Hepatic stellate cell (primary cell): ENCODE measurements at places on chromosomes 13 and 19.

DNA sequence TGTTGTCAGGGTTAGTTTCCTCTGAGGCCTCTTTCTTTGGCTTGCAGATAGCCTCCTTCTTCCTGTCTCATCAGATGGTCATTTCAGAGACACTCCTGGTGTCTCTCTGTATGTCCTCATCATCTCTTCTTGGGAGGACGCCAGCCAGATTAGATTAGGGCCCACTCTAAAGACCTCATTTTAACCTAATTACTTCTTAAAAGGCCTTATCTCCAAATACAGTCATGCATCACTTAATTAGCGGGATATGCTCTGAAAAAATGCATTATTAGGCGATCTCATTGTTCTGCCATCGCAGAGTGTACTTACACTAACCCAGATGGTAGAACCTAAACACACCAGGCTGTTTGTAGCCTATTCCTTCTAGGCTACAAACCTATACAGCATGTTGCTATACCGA, 89.0 kb downstream of the CDK8 start:
- no peak for DNase-seq

DNA sequence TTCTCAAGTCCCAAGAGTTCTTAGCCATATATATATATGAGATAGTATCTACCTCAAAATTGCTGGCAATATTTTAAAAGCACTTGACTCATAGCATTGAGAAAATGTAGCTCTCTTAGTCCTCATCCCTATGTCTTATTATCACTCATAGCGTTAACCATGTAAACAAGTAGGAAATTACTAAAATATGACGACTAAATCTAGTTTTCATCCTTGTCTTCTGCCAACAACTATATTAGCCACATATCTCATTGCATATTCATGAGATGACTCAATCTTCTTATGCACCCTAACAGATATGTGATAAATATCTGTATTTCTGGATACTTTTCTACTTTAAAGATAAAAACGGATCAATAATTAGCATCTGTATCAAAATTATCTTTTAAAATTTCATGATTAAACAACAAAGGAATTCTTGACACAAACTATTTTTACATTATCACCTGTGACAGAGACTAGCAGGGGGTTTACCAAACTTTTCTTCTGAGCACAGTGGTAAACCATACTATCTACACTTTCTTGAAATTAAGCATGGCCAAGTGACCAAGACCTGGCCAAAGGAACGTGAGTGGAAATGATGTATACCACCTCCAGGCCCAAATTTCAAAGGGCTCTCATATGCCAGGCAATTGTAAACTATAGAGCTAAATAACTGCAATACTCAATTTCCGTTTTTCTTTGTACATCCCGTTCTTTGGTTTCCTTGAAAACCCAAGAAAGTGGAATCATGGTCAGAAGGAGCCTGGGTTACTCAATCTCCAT, 45.7 kb downstream of the ZC3H13 start:
- no peak for DNase-seq

GRCh38 chr13:67283637-67284036, 53.5 kb upstream of the PCDH9 start:
- no peak for DNase-seq

DNA sequence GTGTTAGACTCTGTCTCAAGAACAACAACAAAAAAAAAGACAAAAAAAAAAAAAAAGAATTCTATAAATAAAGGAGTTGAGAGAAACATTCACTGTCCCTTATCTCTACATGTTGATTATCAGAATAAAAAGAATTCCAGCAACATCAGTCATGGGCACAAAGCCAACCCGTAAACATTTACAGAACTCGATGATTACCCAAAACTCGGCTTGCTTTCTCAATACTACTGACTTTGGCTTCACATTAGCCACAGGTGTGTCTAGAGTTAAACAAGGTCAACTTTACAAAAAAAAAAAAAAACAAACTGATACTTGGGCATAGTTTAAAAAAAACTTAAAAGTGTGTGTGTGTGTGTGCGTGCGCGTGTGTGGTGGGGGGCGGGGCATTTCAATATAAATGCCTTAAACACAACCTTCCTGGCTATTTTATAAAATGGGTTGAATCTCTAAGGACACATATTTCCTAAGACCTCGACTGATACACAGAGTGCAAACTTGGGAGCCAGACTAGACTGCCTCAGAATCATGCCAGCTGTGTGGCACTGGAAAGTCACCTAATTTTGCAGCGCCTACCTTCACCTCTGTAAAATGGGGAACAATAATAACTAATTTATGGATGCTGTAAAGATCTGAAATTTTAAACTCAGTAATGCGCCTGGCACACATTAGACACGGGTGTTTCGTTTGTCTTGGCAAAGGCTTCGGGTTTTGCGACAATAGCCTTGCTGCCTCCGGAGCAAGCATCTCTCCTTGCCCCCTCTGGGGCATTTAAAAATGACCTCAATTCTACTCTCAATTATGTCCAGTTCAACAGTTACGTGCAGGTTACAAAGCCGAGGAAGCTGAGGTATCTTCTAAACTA, 922 bp downstream of the EBPL start:
- DNase-seq: peak; percentile 44

DNA sequence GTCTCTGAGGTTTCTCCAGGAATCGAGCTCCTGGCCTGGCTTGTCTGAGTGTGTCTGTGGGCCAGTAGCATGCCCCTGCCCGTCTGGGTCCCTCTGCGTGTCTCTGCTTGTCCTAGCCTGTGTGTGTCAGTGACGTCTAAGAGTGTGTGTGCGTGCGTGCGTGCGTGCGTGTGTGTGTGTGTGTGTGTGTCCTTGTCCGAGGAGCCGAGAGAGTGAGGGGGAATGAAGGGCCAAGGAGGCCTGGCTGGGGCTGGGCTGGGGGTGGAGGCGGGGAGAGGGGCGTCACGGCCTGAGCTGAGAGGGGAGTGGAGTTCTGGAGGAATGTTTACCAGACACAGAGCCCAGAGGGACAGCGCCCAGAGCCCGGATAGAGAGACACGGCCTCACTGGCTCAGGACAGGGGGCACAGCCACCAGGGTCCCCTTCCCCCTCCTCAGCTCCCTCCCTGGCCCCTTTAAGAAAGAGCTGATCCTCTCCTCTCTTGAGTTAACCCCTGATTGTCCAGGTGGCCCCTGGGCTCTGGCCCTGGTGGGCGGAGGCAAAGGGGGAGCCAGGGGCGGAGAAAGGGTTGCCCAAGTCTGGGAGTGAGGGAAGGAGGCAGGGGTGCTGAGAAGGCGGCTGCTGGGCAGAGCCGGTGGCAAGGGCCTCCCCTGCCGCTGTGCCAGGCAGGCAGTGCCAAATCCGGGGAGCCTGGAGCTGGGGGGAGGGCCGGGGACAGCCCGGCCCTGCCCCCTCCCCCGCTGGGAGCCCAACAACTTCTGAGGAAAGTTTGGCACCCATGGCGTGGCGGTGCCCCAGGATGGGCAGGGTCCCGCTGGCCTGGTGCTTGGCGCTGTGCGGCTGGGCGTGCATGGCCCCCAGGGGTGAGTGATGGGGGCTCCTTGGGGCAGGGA, at the start of gene AXL:
Gene AXL (plus strand): TSS at position 609 of the 893 bp plus-strand sequence. CDS start 170 bp downstream, at position 779.
- peak; percentile 91 for DNase-seq

DNA sequence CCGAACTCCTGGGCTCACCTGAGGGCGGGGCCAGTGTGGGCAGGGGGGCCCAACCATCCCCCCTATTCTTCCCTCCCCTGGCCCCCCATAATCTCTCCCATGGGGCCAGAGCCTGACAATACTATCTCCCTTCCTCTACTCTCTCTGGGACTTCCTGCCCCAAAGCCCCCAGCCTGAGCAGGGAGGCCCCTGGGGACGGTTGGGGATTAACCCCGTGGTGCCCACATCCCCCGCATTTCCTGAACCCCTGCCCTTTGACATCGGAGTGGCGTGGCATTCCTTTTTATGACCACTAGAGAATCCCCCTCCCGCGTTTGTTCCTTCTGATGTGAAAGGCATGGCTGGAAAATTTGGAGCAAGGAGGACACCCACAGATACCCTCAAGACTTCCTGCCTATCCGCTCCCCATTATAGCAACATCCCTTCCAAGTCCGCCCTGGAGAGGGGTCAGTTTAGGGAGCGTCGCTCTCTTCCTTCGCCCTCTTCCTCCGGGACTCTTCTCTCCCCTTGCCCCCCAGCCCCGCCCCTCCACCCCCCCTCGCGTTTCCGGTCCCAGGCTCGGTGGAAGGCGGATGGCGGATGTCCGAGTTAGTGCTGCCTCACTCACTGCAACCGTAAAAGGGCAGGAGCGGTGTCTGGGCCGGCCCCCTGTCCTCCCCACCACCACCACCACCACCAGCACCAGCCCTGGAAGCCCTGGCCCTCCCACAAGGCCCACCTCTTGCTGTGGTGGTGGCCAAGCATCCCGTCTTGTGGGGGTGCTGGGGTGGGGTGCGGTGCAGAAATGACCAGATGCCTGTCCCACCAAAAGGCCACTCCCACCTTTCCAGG, 1.8 kb downstream of the VASP start:
- peak; percentile 92 for DNase-seq

GRCh38 chr13:84137292-84137691, 255.0 kb upstream of the SLITRK1 start:
- DNase-seq: no peak

DNA sequence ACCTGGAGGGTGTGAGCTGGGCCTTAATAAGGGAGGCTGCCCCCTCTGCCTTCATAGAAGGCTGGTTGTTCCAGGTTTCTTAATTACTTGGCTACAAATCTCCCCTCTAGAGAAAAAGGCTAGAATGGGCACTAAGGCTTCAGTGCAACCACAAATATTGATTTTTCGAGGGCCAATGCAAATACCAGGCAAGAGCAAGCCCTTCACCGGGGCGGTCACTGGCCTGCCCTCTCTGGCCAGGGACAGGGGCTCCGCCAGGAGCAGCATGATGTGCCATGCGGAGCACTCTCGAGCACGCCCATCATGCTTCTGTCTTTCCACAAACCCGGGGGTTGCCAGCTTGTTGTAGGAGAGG, 127.8 kb upstream of the SPACA7 start:
- no peak for DNase-seq

DNA sequence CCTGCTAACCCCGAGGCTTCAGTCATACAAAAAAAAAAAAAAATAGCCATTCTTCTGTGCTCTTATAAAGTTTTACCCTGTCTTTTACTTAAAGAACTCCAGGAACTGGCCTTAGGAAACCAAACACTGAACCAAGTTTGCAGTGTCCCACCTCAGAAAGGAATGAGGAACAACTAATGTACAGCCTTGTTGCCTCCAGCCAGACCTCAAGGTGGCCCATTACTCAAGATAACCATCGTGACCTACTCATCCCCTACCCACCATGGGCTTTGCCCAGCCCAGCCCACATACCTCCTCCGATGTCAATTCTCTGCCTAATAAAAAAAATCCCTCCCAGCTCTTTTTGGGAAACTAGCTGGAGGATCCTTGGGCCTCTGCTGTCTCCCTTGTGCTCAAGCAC, 133.2 kb downstream of the STARD13 start:
- DNase-seq: no peak

- DNase-seq: no peak
These were observed 1315.8 kb downstream of the EFNB2 start for GRCh38 chr13:105219651-105220050.

GRCh38 chr13:43572656-43573360, 214.0 kb downstream of the ENOX1 start:
- no peak for DNase-seq

GRCh38 chr13:101382086-101382485, 34.2 kb downstream of the NALCN start:
- no peak for DNase-seq

DNA sequence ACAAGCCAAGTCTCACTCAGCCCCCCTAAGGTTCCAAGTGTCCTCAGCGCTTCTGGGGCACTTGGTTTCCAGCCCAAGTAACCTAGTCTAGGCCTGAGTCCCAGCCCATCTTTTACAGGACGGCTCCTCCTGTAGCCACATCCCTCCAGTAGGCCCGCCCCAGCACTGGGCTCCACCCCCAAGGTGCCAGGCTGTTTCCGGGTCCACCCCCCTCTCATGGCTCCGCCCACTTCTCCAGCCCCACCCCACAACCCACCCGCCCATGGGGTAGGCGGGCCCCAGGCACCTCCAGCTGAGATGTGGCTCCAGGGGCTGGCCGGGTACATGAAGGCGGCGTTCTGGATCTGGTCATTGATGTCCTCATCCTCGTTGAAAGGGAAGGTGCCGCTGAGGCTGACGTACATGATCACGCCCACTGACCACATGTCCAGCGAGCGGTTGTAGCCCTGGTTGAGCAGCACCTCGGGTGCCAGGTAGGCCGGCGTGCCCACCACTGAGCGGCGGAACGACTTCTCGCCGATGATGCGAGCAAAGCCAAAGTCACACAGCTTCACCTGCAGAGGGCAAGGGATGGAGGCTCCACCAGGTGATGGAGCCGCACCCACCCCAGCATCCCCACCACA, 17.2 kb upstream of the DACT3 start:
- no peak for DNase-seq

- DNase-seq: no peak
These were observed 323.0 kb downstream of the EFNB2 start for GRCh38 chr13:106212386-106213010.

GRCh38 chr13:35781036-35782000, 304.8 kb upstream of the MAB21L1 start:
- DNase-seq: no peak

DNA sequence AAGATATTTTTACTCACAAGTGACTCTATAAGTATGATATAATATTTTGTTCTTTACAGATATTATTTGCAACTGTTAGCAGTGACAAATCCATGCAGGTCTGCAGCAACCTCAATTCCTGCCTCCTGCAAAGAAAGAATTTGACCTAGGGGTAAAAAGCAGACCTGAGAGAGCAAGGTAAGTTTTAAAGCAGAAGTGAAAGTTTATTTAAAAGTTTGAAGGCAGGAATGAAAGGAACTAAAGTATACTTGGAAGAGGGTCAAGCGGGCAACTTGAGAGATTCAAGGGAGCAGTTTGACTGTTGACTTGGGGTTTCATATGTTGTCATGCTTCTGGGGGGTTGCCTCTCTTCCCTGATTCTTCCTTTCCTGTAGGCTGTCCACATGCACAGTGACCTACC, 520.1 kb upstream of the PCDH20 start:
- DNase-seq: no peak

- no peak for DNase-seq
These were observed 11.6 kb downstream of the USP12 start for GRCh38 chr13:27159806-27160563.

DNA sequence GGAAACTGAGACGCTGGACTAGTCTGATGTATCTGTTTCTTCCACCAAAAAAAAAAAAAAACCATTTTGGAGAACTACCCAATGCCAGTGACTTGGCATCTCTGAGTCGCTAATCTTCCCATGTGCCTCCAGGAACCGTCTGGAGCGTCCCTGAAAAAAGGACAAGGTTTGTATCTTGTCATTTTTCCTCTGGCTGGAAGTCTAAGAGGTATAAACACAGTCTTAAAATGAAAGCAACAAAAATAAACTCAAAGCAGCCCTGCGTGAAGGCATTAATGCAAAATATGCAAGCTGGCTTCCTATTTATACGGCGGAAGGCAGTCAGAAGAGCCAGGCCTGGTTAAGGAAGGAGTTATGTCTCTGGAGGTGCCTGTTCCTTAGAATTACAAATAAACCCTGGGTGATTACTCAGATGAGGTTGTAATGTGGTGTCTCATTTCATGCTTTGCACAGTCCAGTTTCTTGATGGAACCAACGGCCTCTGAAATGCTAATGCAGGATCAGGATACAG, 20.3 kb downstream of the ACTN4 start:
- DNase-seq: peak; percentile 62

GRCh38 chr19:51461723-51462161, 3.5 kb upstream of the SIGLEC8 start:
- DNase-seq: no peak

GRCh38 chr19:49151267-49152118, 3.7 kb downstream of the HRC start:
- DNase-seq: peak; percentile 63

- DNase-seq: no peak
These were observed 1.1 kb downstream of the RYR1 start for GRCh38 chr19:38434549-38435051.
